ENCODE measurements at places on chromosomes 3 and 15. TPM values are rescaled to one million over a fixed set of nuclear protein-coding genes. Genes with fewer than 3 reads are reported as not detected.

THPO gene
- total RNA-seq, result not detected

GRCh38 chr3:113450911-113451310 is 9.6 kb upstream of the CFAP44 start:
- DNase-seq, result no peak

- no peak for DNase-seq
These were observed 219.3 kb upstream of the NR2E3 start for GRCh38 chr15:71591057-71591456.

CFAP100 gene
- not detected for total RNA-seq

DNA sequence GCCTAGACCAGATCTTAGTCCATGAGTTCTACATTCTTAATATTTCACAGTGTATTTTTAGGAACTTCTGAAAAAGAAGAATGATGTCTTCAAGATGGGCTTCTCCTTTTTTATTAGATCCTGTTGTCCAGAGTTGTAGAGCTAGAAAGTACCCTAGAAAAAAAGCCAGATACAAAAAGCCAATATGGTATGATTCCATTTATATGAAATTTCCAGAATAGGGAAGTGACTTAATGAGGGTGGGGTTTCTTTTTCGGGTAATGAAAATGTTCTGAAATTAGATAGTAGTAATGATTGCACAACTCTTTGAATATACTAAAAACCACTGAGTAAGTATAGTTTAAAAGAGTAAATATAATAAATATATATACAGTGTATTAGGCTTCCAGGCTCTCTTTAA is 116.9 kb downstream of the NFKBIZ start:
- DNase-seq, result no peak

DNA sequence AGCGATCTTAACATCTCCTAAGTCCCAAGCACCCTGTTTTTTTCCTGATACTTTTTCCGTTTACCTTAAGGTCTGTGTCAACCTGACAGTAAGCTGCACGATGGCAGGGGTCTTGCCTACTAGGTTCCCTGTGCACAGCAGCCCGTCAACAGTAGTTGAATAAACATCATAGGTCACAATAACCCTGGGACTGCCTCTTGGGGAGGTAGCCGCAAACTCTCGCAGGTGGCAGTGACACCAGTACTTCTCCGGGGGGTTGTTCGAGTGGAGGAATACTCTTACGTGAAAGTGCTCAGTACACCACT is 365 bp upstream of the PDCD6IP start:
- DNase-seq, result no peak

C3orf20 gene
- not detected for total RNA-seq

GRCh38 chr3:119293871-119294695 is at the start of gene ARHGAP31:
ARHGAP31 (plus strand) TSS chr3:119294383; CDS start chr3:119294905, 522 bp downstream.
- DNase-seq, result peak; percentile 73

GRCh38 chr3:48528754-48529153 is 24.8 kb upstream of the SHISA5 start:
- no peak for DNase-seq

DNA sequence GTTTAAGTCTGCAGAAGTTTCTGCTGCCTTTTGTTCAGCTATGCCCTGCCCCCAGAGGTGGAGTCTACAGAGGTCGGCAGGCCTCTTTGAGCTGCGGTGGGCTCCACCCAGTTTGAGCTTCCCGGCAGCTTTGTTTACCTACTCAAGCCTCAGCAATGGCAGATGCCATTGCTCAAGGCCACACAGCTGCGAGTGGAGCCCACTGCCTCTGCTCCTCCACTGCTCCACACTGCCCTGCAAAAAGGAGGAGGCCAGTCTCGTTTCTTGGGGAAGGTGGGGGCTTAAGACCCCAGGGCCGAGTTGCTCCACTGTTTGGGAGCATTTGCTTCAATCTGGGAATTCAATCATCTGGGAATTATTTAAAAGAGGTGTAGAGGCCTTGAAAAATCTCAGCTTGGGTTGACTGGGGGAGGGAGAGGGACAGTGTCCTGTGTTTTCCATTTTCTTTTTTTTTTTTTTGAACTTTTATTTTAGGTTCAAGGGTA is 144.6 kb upstream of the MEF2A start:
- no peak for DNase-seq

- DNase-seq, result no peak
These were observed 31.6 kb upstream of the RAP2B start for GRCh38 chr3:153130312-153130977.

TM6SF1 gene
- 30.9 TPM for total RNA-seq

CLCN2 gene
- total RNA-seq, result 1.5 TPM

NANOGP8 gene
- not detected for total RNA-seq

GRCh38 chr3:196179380-196180308 is 31.6 kb downstream of the ZDHHC19 start:
- peak; percentile 43 for DNase-seq

GRCh38 chr15:69405110-69405509 is 9.0 kb upstream of the KIF23 start:
- no peak for DNase-seq

TBL1XR1 gene
- 103 TPM for total RNA-seq

DNA sequence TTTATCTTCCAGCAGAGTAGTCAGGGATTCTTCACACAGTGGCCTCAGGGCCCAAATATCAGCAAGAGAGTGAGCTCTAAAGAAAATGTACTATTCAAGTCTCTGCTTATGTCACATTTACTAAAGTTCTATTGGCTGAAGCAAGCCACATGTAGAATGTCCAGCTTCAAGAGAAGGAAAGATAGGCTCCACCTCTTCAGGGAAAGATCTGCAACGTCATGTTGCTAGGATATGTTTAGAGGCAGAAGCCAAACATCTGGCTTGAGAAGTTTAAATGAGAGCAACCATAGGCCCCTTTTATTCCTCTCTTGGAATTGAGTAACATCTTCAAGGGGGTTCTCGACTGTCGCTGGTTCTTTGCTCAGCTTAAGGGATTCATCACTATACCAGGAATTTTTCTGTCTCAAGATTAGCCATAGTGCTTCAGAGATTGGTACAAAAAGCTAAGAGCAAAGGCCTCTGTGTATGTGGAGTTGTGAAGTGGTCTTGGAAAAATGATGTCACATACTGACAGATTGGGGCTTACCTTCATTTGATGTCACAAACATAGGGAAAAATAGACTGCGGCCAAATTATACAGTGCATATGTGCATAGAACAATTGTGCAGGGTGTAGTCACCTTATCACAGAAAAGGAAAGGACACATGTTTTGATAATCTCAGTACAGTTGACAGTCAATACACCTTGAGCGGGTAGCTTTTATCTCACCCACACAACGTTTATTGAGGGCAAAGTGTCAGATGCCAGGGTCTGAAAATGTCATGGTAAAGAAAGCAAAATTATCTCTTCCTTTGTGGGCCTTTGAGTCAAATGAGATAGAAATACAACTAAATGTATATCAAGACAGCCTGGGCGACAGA is 11.3 kb upstream of the THRB start:
- DNase-seq, result no peak

DNA sequence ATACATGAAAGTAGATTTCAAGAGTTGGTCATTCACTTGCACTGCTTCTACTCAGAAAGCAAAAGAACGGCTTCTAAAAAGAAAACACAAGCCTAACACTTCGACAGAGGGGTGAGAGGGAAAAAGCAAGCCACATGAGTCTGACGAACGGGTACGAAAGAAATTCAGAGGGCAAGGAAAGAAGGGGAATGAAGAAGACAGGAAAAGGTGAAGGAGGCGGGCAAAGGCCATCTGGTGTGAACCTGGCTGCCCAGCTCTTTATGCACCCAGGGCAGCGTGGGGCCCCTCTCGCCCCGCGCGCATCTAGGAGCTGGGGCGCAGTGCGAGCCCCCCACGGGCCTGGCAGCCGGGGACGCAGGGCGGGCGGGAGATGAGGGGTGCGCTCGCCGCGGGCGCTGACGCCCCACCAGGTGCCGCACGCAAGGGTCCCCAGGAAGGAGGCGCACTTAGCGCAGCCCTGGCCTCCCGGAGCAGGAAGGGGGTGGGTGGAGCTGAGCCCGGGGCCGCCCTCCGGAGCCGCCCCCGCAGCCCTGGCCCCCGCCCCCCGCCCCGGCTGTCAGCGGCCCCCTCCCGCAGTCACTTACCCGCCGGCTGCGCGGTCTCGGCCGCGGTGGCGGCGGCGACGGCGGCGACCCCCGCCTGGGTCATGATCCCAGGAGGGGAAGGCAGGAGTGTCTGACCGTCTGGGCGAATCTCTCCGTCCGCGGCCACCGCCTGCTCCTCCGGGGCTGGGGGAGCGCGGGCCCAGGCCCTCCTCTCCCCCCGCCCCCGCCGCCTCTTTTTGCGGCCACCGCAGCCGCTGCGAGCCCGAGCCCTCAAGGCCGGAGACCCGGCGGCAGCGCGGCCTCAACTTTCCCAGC is at the start of gene USF3:
Gene USF3, minus strand, starts transcription at position 857 of the 860 bp plus-strand sequence. CDS start 21,764 bp downstream, outside the sequence.
- DNase-seq, result peak; percentile 69

- DNase-seq, result no peak
These were observed 7.8 kb downstream of the EMC3 start for GRCh38 chr3:9978710-9979305.

LPP gene
- 24.0 TPM for total RNA-seq

- DNase-seq, result no peak
These were observed 266.4 kb upstream of the HES1 start for GRCh38 chr3:193869221-193870201.

DNA sequence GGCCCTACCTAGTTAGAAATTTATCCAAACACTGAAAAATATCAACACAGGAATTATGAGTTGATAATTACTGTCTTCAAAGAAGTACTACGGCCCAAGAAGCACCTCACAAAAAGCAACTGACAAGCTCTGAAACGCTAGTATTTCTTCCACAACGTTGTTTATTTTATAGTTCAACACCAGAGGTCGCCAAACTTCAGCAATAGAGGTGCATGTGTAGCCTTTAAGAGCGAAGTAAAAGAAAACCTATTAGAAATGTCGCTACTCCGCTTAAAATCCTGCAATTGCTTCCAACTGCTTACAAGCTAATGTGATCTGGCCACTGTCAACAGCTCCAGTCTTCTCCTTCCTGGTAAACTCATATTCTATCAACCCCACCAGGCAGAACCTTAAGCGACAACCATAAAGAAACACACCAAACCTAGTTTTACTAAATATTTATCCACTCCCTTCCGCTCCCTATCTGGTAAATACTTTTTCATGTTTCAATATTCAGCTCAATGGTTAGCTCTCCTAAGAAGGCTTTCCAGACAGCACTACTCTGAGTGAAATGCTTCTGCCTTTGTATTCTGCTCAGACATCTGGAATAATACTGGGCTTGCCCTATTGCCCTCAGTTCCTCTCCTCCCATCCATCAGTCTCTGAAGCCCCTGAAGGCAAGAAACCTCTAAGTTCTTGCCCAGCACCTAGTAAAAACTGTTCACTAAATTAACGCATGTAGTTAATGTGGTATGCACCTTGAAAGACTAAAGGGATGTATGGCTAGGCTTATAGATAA is 110.2 kb downstream of the NR1I2 start:
- DNase-seq, result peak; percentile 82

LRRN1 gene
- not detected for total RNA-seq

GNB4 gene
- 49.0 TPM for total RNA-seq

GRCh38 chr3:125403789-125404188 is 28.7 kb upstream of the ZNF148 start:
- DNase-seq, result no peak

GRCh38 chr3:3499987-3500386 is 299.2 kb upstream of the LRRN1 start:
- no peak for DNase-seq

TF gene
- total RNA-seq, result not detected

- DNase-seq, result no peak
These were observed 239.6 kb downstream of the GBE1 start for GRCh38 chr3:81521855-81522254.

DNA sequence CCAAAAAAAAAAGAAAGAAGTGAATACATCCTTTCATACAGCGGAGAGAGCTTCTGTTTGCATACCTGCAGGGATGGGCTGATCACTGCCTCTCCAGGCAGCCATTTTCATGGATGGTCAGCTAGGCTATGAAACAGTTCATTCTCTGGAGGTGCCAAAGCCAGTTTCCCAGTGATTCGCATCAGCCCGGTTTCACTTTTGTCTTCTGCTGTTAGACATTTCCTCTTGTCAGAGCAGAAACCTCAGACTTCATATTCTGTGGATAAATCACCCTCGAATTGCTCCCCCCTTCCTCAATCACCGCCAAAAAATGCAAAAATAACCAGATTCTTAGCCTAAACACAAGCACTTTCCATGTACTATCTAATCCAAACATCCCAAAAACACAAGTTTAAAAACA is 225.6 kb downstream of the ADAMTS9 start:
- peak; percentile 17 for DNase-seq

DNA sequence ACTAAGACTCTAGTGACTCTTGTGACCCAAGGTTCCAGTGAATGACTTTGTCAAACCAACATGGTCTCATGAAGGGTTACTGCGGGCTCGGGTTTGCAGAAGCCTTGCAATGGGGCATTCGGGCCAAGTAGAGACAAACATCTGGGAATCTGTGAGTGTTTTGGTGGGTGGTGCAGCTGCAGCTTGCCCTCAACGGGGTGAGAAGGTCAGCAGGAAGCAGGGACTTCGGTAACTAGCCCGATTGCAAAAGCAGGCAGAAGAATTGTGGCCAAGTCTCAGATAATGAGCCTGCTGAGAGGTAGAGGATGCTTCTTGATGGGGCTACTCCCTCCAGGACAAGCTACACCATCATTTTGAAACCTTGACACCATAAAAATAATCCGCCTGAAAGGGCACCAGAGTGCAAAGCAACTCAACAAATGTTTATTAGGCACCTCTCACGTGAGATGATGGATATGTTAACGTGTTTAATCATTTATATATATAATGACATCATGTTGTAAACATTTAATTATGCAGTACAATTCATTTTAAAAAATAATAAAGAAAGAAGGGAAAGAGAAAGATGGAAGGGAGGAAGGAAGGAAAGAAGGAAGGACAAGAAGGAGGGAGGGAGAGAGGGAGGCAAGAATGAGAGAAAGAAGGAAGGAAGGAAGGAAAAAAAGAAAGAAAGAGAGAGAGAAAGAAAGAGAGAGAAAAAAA is 263.9 kb upstream of the IGF1R start:
- no peak for DNase-seq

- no peak for DNase-seq
These were observed 140.2 kb downstream of the TPRA1 start for GRCh38 chr3:127450331-127450730.

CIDEC gene
- total RNA-seq, result not detected

FILIP1L gene
- 22.0 TPM for total RNA-seq

NPAP1 gene
- total RNA-seq, result not detected

DNA sequence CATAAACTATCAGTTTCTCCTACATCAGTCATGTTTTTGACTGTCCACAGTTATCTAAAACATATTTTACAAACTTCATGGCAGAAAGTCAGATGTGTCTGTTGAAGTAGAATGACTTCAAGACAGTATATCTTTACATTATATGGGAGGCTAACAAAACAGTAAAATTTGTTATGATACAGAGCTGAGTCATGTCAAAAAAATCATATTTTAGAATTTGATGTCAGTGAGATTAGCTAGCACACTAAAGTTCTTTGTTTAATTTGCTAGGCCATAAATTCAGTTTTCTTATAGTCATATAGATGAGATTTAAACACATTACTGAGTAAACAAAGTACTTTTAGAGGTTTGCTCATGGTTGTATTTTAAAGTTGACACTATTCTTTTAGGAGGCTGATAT is 80.3 kb upstream of the IGSF10 start:
- no peak for DNase-seq

GRCh38 chr3:95289295-95289694 is 1226.4 kb downstream of the NSUN3 start:
- DNase-seq, result no peak
